ENCODE measurements at places on chromosomes 6 and 20. TPM values are rescaled to one million over a fixed set of nuclear protein-coding genes. Genes with fewer than 3 reads are reported as not detected.

GRCh38 chr20:59772931-59773913 lies 160.2 kb downstream of the SYCP2 start:
- no peak for DNase-seq

- DNase-seq = no peak
Measured at GRCh38 chr6:52285177-52286068, 881 bp upstream of the MCM3 start.

DNA sequence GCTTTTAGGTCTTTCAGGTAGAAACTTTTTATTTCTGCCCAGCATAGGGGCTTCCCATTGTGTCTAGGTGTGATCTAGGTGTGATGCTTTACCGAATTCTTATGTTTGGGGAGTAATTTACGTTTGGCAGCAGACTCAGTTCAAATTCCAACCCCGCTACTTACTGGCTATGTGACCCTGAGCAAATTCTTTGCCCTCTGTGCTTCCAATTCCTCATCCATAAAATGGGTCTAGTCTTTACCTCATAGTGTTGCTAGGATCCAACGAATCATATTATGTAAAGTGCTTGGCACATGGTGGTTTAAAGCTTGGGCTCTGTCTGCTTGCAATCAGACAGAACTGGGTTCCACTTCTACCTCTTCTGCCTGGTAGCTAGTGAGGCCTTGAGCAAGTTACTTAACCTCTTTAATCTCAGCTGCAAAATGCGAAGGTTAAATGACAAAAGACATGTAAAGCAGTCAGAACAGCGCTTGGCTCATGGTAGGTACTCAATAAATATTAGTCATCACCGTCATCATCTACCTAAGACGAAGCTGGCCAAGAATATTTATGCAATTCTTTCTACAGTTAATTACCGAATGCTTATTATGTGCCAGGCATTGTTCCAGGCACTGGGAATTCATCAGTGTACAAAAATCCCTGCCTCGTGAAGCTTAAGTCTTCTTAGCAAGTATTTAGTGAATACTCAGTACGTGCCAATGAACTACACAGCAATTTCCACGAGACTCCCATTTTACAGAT lies 1.0 kb downstream of the NSFL1C start:
- DNase-seq = no peak

DNA sequence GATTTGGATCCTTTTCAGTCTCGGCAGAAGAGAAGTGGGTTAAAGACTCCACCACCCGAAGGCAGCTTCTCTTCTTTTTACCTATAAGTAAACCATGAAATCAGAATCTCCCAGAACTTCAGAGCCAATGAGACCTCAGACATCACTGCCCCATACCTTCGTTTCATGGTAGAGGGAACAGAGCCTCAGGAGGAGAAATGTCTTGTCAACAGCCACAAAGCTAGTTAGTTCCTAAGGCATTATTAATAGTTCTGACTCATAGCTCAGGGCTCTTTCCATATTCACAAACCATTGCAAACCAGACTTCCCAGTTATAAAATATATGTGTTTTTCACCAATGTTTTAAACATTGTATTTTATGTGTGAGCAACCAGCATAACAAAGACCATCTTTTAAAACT lies 118.7 kb upstream of the RIPOR2 start:
- DNase-seq = no peak

HCK gene
- total RNA-seq = not detected

All from dermis blood vessel endothelial cell (primary cell).